ENCODE measurements at places on chromosomes 1 and 21. TPM values are rescaled to one million over a fixed set of nuclear protein-coding genes. Genes with fewer than 3 reads are reported as not detected.

Gene SPRR3
- 1.2 TPM for polyA plus RNA-seq

DNA sequence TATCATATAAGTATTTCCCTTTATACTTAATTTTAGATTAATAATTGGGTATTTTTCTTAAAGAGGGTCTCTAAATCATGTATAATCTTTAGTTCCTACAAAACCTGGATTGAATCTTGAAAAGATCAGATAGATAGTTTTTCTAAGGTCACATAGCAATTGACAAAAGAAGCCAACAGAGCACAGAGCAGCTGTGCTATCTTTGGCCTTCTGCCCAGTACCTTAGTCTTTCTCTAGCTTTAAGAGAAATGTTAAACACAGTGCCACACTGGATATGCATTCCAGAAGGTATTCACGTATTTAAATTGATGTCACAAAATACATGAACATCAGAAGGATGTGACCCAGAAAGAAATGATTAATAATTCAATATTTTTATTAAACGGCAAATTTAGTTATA lies 86.8 kb downstream of the C21orf91 start:
- no peak for DNase-seq

- no peak for DNase-seq
Observed at GRCh38 chr1:27816921-27817630, 13.5 kb upstream of the PPP1R8 start.

DNA sequence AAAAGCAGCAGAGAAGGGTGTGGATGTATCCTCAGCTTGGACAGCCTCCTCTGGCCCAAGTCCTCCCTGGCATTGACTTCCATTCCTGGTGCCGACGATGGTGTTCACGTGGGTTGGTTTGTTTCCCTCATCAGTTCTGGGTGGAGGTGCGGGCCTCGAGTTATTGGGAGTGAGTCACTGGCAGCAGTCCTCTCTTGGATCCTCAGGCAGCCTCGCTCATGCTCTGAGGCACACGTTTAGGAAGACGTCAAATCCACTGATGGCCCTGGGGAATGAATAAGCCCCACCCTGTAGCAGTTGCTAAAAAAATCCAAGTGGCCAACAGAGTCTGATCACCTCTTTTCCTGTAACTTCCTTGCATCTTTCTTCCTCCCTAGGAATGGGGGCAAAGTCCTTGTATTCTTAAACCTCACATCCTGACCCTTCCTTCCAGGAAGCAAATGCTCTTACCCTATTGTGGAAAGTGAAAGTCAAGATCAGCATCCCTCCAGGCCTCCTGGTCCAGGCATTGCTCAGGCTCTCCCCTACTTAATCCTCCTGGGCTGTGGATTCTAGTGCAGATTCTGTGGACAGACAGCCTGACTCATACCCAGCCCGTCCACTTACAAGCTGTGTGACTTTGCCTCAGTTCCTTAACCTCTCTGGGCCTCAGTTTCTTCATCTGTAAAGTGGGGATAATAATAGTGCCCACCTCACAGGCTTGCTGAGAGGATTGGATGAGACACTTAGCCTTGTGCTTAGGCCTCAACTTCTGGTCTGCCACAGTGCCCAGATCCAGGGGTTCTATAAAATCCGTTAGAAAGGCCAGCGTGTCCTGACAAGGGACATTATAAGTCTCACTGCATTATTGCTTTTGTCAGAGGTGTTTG lies 111.1 kb downstream of the TLR5 start:
- peak; percentile 57 for DNase-seq

- DNase-seq = no peak
Observed at GRCh38 chr1:88800382-88801051, 90.8 kb downstream of the GTF2B start.

GRCh38 chr1:39625009-39625408 lies 14.4 kb downstream of the HEYL start:
- no peak for DNase-seq

DNA sequence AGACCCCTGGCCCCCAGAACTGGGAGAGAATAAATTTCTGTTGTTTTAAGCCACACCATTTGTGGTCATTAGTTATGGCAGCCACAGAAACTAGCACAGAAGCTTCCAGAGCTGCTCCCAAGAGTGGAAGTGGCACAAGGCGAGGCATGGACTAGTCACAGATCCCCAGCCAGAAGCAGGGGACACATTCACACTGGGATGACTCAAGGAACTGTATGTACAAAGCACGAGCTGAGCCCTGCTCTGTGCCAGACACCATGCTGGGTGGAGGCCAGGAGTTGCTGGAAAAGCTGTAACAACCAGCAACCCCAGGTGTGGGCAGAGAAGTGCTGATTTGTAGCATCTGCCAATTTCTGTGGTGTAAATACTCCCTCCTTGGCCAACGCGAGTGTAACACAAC lies 55.6 kb downstream of the TCP10L start:
- no peak for DNase-seq

GRCh38 chr1:19597496-19598309 lies 46.4 kb upstream of the NBL1 start:
- DNase-seq = no peak

DNA sequence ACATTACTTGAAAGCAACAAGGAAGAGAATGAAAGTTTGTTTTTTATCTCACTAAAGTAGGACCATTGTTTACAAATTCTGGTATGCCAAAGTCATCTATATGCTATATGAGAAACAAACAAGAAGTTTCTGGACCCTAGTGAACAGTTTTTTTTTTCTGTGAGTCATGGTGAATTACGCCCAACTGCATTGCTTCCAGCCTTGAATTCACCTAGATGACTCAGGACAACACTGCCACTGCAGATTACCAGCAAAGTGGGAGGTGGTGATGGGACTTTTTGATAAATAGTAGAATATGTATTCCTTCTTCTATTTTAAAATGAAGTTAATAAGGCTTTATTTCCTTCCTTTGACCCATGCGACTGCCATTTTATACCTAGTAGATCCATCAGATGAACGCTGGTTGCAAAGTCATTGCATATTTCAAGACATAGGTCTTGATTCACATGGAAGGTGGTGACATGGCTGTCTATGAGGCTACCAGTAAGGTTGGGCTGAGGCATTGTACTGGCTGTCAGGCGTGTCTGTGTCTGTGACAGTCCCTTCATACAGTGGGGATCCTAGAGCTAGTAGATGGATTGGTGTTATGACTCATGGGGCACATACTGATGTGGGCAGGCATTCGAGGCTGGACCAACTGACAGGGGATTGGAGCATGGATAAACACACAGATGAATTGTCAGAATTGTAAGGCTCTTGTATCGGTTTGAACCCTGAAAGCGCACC lies 49.1 kb upstream of the APOBEC4 start:
- no peak for DNase-seq

GRCh38 chr21:45670731-45671130 lies 27.2 kb downstream of the PCBP3 start:
- DNase-seq = no peak

- no peak for DNase-seq
Observed at GRCh38 chr1:15272009-15272781, 25.2 kb downstream of the FHAD1 start.

GRCh38 chr1:163664671-163665335 lies 343.0 kb downstream of the NUF2 start:
- no peak for DNase-seq

DNA sequence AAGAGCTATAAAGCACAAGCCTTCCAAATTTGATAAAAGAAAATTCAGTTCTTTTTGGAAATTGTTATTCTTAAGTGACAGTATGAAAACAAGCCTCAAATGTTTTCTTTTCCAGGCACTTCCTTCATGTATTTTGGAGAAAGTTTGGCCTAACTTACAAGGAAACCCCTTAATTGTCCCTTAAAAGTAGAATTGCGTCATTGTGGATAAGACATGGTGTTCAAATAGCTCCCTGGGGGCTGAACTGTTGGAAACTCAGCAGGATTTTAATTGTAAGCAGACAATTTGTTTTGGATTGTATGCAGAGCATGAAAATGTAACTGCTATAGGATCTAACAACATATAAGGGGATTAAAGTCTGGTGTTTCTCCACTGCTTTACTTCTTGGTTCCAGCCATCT lies 35.4 kb upstream of the FGGY start:
- peak; percentile 44 for DNase-seq

GRCh38 chr1:121458291-121459048 lies 273.7 kb downstream of the SRGAP2C start:
- DNase-seq = no peak

- DNase-seq = no peak
Observed at GRCh38 chr1:182600036-182600713, 4.0 kb downstream of the RGS16 start.

- no peak for DNase-seq
Observed at GRCh38 chr1:215004121-215004827, 78.3 kb upstream of the KCNK2 start.

DNA sequence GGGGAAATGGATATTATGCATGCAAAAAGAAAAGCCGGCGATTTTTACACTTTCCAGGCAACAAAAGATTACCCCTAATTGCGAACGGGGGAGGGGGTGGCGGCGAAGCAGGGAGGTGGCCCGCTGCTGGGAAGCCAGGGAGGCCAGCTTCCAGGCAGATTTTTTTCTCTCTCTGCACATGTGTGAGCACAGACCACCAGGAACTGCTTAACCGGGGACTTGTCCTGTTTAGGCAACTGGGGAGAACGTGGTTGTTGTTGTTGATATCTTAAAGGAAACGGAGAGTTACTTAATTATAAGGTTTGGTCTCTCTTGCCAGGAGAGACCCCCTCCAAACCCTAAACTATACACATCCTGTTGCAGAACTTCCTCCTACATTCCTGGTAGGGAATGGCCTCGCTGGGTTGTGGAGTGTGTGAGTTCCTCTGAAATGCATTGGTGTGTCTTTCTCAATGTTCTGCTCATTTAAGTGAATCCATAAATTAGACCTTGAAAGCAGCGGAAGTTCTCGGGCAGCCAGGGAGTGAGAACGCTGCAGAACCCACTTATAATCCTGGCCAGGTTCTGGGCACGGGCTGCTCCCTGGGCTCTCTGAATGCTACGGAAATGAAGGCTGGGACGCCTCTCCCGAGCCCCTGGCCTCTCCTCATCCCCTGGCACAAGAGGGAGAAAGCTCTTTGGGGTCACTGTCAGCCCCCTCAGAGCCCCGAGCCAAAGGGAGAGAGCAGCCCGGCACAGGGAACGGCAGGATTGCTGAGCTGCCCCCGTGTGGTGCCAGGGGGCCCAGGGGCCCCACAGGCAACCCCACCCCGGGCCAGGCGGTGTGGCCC lies 250.0 kb downstream of the FOXD2 start:
- no peak for DNase-seq

Gene URB2
- polyA plus RNA-seq = 1.4 TPM

DNA sequence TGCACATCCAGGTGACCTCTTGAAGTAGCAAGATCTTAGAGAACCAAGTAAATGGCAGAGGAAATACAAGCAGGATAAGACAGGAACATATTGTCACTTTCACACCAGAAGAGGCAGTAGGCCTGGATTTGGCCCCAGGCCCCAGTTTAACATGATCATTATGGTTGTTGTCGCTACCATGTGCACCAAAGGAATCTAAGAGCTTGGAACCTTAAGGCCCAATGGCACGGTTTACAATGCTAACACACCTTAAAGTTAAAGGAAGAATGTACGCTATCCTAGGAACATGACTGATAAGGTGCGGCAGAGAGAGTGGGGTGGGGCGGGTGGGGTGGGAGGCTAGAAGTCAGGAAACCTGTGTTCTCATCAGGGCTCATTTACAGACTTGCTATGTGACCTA lies 147.5 kb downstream of the ROR1 start:
- no peak for DNase-seq

Gene SLC19A1
- polyA plus RNA-seq = 4.3 TPM

DNA sequence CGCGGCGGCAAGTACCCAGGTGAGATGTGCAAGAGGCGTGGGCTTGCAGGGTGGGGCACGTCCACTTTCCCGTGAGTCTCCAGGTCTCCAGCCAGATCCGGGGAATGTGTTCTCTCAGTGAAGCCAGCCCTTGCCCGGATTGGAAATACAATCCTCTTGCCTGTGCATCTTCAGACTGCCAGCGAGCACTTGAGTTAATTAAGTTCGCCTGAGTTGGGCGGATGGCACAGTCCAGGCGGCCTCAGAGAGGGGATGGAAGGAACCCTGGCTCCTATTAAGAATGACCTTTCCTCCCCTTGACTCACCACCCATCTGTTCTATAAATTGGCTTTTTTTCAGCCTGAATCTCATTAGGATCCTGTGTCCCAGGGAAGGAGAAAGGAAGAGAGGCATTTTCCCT lies 33.3 kb upstream of the CNTN2 start:
- DNase-seq = no peak

DNA sequence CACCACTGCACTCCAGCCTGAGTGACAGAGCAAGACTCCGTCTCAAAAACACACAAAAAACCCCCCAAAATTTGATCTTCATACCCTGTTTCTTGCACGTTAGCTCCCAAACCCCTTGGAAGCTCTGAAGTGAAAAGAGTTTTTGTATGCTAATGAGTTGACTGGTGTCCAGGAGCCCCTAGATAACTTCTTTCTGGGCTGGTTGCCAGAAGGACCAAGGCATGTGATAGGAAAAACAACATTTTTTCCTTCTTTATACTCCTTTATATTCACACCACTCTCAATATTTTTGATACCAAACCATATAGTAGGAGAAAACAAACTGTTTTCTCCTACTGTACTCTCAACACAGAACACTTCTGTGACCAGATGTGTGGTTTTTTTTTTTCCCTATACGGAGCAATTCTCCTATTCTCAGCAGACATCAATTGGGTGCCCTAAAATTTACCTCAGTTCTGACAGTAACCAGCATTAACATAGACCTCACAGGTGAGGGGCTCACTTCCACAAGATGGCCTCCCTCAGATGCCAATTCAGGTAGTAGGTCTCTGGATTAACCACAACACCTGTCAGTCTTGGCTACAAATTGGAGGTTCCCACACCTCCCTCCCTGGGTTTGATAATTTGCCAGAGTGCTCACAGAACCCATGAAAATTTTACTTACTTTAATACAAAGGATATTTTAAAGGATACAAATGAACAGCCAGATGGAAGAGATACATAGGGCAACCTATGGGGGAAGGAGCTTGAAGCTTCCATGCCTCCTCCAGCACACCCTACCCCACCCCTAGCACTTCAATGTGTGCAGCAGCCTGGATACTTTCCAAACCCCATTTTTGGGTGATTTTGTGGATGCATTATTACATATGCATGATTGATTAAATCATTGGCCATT lies 25.6 kb downstream of the ZYG11B start:
- DNase-seq = no peak

GRCh38 chr1:118907466-118907865 lies 80.7 kb downstream of the TBX15 start:
- no peak for DNase-seq

DNA sequence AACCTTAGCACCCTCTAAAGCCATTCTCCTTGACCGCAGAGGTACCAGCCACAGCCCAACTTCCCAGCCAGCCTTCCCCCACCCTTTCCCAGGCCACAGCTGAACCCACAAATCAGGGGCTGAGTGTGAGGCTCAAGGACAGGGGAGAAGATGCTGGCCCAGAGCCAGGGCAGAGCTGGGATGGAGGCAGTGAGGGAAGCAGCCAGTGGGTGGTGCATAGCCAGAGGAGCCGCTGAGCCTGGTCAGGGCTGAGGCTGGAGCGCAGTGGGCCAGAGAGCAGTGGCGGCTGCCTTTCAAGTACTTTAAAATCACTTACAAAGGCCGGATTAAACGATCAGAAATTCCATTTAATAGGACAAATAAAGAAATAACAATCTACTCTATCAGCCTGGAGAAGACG lies 36.3 kb downstream of the DMAP1 start:
- peak; percentile 73 for DNase-seq

Measured in heart left ventricle (tissue), 16 donors.